ENCODE measurements at places on chromosomes 6 and 20.

- H3K4me3 ChIP-seq = no peak overlapping the region
- H3K27ac ChIP-seq = no peak overlapping the region
- no peak for DNase-seq
- no peaks in the 10 kb centered on the region for H3K36me3 ChIP-seq
Measured at GRCh38 chr20:4471221-4471620, 250.5 kb upstream of the PRND start.

DNA sequence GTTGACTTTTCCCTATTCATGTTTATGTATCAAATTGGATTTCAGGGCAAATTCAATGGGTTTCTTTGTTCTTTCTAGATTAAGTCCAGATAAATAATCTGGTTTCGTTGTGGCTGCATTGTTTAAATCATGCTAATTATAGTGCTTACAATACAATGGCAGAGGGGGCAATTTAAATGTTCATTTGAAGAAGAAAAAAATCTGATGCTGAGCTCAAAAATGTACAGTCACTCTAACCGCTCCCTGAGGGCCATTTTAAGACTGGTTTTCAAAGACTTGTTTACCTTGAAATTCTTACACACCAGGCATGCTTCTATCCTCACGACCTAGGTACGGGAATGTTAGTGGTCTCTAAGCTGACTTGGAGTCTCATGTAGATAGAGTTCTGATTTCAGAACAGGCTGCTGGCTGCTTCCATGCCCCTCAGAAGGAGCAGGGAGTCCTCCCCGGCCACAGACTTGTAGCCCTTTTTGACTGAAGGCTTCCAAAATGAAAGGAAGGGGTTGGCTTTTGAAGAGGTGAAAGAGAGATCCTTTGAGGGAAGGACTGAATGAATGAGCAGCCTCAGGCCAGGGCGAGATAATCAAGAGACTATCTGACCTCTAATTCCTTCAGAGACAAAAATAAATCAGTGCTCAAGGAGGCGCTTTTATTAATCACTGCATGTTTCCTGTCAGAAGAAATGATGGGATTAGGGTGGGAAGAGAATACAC is 86.1 kb upstream of the ZNF217 start:
- no peak overlapping the region for H3K27ac ChIP-seq
- no peak for DNase-seq
- H3K27me3 ChIP-seq = no peaks in the 10 kb centered on the region
- H3K4me1 ChIP-seq = peaks cover 6% of the 10 kb centered on the region

DNA sequence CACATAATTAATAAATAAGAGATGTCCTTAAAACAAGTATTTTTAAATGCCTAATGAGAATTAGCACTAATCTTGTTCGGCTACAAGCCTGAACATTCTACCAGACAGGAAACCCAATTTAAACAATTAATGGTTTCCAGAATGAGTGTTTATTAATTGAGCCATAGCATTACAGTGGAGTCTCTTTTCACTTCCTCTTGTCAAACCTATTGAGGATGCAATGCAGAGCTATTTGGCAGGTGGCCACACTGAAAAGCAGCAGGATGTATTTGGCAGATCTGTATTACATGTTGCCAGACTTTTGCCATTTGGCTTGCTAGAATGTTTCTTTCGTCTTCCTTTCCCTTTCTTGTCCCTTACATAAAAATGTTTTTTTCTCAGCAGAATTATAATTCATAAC is 475.2 kb upstream of the MARCKS start:
- no peaks in the 10 kb centered on the region for H3K36me3 ChIP-seq
- no peak overlapping the region for H3K27ac ChIP-seq
- H3K4me3 ChIP-seq = no peak overlapping the region
- no peaks in the 10 kb centered on the region for H3K27me3 ChIP-seq
- H3K4me1 ChIP-seq = no peaks in the 10 kb centered on the region
- no peak for DNase-seq

- no peak overlapping the region for H3K4me3 ChIP-seq
- no peaks in the 10 kb centered on the region for H3K27me3 ChIP-seq
- no peaks in the 10 kb centered on the region for H3K4me1 ChIP-seq
- H3K27ac ChIP-seq = no peak overlapping the region
Measured at GRCh38 chr6:85252552-85252951, 197.3 kb upstream of the NT5E start.

- peaks cover 2% of the 10 kb centered on the region for H3K27me3 ChIP-seq
- H3K4me3 ChIP-seq = peak overlapping the region; percentile 57
- no peak for DNase-seq
- H3K4me1 ChIP-seq = peaks cover 24% of the 10 kb centered on the region
Measured at GRCh38 chr20:50730765-50731054, 670 bp upstream of the PARD6B start.

GRCh38 chr6:12866422-12867029 is 150.0 kb downstream of the PHACTR1 start:
- no peaks in the 10 kb centered on the region for H3K4me1 ChIP-seq
- no peaks in the 10 kb centered on the region for H3K36me3 ChIP-seq
- no peak overlapping the region for H3K27ac ChIP-seq
- no peaks in the 10 kb centered on the region for H3K27me3 ChIP-seq
- DNase-seq = no peak
- no peak overlapping the region for H3K4me3 ChIP-seq

GRCh38 chr6:34174846-34175399 is 29.0 kb upstream of the GRM4 start:
- H3K36me3 ChIP-seq = no peaks in the 10 kb centered on the region
- H3K4me1 ChIP-seq = no peaks in the 10 kb centered on the region
- H3K27ac ChIP-seq = no peak overlapping the region
- no peaks in the 10 kb centered on the region for H3K27me3 ChIP-seq
- no peak for DNase-seq
- no peak overlapping the region for H3K4me3 ChIP-seq

GRCh38 chr20:55054453-55054852 is 579.1 kb downstream of the DOK5 start:
- no peaks in the 10 kb centered on the region for H3K36me3 ChIP-seq
- H3K27me3 ChIP-seq = no peaks in the 10 kb centered on the region
- H3K27ac ChIP-seq = no peak overlapping the region
- H3K4me3 ChIP-seq = no peak overlapping the region
- H3K4me1 ChIP-seq = no peaks in the 10 kb centered on the region

DNA sequence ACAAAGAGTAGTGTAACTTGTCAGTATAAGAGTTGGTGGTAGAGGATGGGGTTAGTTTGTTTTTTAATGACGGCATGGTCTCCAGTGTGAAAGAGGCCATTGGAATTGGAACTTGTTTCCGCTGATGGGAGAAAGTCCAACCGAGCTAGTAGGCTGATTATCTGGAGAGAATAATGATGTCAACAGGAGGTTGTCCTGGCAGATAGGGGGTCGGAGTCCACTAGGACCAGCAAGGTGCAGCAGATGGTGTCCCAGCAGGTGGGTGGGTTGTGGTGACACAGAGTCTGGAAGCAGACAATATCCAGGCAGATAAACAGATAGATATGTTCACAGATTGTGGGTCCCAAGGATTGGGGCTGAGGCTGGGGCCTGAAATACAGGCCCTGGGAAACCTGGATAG is 35.1 kb downstream of the PKIB start:
- no peaks in the 10 kb centered on the region for H3K36me3 ChIP-seq
- no peak for DNase-seq
- no peak overlapping the region for H3K4me3 ChIP-seq
- no peaks in the 10 kb centered on the region for H3K4me1 ChIP-seq

- no peak overlapping the region for H3K27ac ChIP-seq
- no peaks in the 10 kb centered on the region for H3K27me3 ChIP-seq
- H3K4me1 ChIP-seq = no peaks in the 10 kb centered on the region
Measured at GRCh38 chr6:54900666-54901065, 54.1 kb downstream of the FAM83B start.

DNA sequence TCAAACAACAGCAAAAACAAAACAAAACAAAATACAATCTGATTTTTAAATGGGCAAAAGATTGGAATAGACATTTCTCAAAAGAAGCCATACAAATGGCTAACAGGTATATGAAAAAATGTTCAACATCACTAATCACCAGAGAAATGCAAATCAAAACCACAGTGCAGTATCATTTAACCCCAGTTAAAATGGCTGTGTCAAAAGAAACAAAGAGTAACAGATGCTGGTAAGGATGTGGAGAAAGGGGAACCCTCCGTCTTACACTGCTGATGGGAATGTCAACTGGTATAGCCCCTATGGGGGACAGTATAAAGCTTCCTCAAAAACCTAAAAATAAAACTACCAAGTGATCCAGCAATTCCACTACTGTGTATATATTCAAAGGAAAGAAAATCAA is 10.9 kb upstream of the NELFCD start:
- no peak overlapping the region for H3K4me3 ChIP-seq
- no peaks in the 10 kb centered on the region for H3K4me1 ChIP-seq
- no peak overlapping the region for H3K27ac ChIP-seq
- no peaks in the 10 kb centered on the region for H3K36me3 ChIP-seq
- no peak for DNase-seq

DNA sequence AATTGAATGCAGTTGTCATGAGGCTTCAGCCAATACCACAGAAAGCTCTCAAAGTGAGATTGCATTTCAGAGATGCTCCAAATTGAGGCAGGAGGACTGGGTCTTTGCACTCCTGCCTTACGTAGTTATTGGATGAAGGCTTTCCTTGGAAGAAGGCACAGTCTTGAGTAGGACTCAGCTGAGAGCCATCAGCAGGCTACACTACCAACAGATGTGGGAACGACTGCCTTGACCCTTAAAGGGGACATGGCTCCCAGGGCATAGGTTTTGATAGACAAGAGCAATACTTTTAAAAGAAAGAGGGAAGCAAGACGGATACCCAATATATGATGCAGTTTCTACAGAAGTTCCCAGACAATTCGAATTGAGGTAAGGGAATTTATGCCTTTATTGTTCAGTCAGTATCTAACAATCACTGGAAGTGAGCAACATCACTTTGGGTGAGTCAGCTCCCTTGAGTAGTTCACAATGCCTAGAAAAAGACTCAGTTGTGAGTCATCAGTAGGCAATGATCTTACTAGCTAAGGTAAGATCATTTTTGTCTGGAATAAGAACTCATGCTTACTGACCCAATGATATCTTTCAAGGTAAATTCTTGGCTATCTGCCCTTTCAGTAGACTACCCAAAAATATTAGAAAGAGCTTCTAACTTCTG is 390.8 kb downstream of the GJA1 start:
- no peak for DNase-seq
- no peaks in the 10 kb centered on the region for H3K36me3 ChIP-seq
- no peak overlapping the region for H3K27ac ChIP-seq
- H3K4me3 ChIP-seq = no peak overlapping the region
- H3K4me1 ChIP-seq = no peaks in the 10 kb centered on the region
- H3K27me3 ChIP-seq = no peaks in the 10 kb centered on the region

DNA sequence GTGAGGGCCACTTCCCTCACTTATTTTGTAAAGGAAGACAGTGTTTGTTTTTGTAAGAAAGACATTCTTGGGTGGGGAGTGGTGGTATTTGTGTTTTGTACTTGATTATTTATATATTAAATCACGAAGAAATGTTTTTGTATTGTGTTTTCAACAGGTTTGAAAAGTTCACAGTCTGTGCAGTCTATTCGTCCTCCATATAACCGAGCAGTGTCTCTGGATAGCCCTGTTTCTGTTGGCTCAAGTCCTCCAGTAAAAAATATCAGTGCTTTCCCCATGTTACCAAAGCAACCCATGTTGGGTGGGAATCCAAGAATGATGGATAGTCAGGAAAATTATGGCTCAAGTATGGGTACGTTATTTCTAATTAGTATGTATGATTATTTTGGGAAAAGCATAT is 137.2 kb downstream of the NCOA3 start:
- DNase-seq = no peak
- no peak overlapping the region for H3K27ac ChIP-seq
- H3K4me3 ChIP-seq = no peak overlapping the region
- peaks cover 94% of the 10 kb centered on the region for H3K36me3 ChIP-seq

DNA sequence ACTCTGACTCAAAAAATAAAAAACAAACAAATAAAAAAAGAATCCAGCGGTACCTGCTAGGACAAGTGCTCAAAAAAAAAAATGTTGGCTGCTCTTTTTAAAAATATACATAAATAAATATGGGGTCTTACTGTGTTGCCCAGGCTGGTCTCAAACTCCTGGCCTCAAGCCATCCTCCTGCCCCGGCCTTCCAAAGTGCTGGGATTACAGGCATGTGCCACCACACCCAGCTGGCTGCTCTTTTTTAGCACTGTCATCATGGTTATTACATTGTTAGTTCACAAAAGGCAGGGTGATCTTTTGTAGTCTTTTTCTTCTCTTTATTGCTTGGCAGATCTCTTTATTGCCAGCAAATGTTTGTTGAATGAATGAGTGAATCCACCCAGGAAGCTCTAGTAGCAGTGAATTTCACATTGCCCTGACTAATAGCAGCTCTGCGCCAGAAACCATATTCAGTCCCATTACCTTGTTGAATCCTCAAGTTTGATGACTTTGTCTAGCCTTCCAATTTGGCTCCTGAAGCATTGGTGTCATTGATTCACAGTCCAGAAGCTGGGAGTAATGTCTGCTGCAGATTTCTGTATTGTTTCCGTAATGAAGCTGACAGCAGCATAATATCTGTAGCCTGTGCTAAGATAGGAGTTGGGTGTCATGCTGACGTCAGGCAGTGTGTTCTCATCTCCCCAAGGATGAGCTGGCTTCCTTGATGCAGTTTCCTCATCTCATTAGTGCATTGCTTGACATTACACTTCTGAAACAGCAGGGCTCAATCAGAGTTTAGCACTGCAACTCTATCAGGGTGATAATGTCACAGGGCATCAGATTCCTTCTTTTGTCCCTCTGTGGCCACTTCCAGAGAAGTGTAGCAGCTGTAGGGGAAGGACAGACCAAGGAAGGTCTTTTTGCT is 84.9 kb upstream of the TGM3 start:
- no peak for DNase-seq
- H3K27me3 ChIP-seq = peaks cover 8% of the 10 kb centered on the region
- H3K27ac ChIP-seq = no peak overlapping the region
- peaks cover 13% of the 10 kb centered on the region for H3K4me1 ChIP-seq
- no peaks in the 10 kb centered on the region for H3K36me3 ChIP-seq

- peaks cover 13% of the 10 kb centered on the region for H3K4me1 ChIP-seq
- DNase-seq = no peak
- no peak overlapping the region for H3K4me3 ChIP-seq
Measured at GRCh38 chr6:87826424-87826823, 124.4 kb upstream of the AKIRIN2 start.
